ENCODE measurements at places on chromosomes 1 and 21. TPM values are rescaled to one million over a fixed set of nuclear protein-coding genes. Genes with fewer than 3 reads are reported as not detected.

Gene PRAMEF17
- total RNA-seq = not detected

DNA sequence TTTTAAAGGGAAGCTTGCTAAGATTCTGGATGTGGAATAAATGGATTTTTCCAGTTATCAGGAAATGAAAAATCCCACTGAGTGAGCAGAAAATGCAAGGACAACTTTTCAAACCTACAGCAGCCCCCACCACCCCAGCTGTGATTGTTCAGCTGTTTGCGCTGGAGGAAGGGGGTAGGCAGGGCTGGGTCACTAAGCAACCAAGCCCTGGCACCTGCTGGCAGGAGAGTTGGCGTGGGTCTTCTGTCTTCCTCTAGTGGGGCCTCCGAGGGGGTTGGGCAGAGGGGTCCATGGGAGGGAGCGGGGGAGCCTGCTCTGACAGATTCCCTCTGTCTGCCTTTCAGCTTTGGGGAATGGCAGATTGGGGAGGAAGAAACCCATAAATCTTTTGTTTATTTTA is 45.3 kb downstream of the EIF2D start:
- no peak for DNase-seq

Gene OR2L8
- not detected for total RNA-seq

GRCh38 chr1:151476083-151476482 is 16.8 kb upstream of the POGZ start:
- peak; percentile 25 for DNase-seq

- no peak for DNase-seq
Measured at GRCh38 chr21:45886610-45887026, 95.0 kb upstream of the COL6A1 start.

Gene VANGL2
- total RNA-seq = 17.7 TPM

Gene GJB4
- total RNA-seq = 9.0 TPM

Gene MXRA8
- total RNA-seq = 24.7 TPM

- peak; percentile 9 for DNase-seq
Measured at GRCh38 chr1:75097654-75098053, 36.5 kb upstream of the LHX8 start.

Gene SIM2
- total RNA-seq = 4.0 TPM

- peak; percentile 72 for DNase-seq
Measured at GRCh38 chr1:208230668-208231529, 13.3 kb downstream of the PLXNA2 start.

Gene CYP2J2
- total RNA-seq = 4.3 TPM

DNA sequence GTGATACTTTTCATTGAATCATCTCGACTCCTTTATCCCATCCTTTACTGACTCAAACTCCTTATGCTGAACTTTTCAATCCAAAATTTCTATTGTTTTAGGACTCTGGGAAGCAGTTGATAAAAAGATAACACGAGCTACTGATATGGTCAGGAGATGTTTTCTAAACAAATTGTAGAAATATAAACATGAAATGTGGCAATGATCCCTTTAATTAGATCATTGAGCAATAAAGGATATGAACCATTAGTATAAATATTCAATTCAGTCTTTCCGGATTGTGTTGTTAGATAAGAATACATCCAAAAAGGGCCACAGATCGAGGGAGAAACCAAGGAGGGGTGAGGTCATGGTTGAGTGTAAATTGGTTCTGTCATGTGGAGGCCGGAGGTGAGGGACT is 88.4 kb downstream of the NID1 start:
- DNase-seq = no peak

- peak; percentile 46 for DNase-seq
Measured at GRCh38 chr1:244047621-244048255, 3.3 kb upstream of the ZBTB18 start.

Gene CAP1
- total RNA-seq = 503 TPM

GRCh38 chr21:39422527-39423241 is 22.9 kb downstream of the LCA5L start:
- peak; percentile 26 for DNase-seq

Gene CLCNKA
- 0.20 TPM for total RNA-seq

- DNase-seq = no peak
Measured at GRCh38 chr1:156495401-156496140, 5.0 kb downstream of the MEF2D start.

DNA sequence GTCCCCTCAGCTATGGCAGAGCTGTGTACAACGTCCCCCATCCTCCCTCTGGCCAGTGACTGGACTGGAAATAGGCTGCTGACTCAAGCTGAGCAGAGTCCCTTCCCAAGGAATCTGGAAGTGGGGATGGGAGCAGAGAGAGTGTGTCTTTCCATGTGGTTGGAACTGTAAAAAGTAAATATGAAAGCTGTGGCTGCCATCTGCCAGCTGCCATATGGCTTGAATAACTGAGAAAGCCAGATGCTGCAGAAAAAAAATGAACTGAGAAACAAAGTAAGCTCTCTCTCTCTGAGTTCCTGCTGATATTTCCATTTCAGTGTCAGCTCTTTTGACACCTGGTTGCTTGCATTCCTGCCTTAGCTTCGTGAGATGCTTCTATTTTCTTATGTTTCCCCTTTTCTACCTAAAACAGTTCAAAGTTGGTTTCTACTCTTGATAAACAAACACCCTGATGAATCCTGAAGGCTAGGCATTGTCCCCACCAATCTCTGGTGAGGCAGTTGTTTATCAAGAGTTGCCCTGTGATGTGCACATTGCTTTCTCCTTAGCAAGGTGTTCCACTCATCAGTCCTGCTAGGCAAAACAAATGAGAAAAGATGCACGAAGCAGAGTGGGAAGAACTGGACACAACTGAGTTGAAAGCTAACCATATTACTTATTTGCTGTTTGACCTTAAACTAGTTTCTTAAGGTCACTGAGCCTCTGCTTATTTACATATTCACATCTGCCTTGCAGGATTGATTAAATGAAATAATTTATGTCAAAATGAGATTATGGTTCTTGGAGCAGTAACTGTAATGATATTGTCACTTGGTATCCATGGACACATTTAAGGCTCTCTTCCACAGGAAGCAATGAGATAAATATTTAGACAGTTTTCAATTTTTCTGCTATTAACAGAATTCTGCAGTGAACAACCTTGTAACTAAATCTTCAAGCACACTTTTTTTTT is 16.6 kb upstream of the DR1 start:
- no peak for DNase-seq

DNA sequence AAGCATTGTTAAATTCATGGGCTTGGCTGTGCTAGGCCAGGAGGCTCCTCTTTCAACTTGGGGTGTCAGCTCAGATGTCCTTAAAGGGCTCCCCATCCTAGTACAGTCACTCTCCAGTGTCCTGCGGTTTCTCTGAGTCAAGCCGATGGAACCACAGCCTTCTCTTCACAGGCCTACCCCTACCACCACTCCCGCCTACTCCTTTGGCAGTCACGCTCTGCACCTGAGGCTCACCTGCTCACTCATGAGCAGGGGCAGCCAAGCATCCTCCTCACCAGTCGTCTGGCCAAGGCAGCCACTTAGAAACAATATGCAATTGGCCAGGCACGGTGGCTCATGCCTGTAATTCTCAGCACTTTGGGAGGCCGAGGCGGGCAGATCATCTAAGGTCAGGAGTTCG is 3.6 kb downstream of the ACOT7 start:
- DNase-seq = no peak

Measured in renal cortical epithelial cell (primary cell).